ENCODE measurements at places on chromosomes 16 and 17.

- peak; percentile 83 for DNase-seq
Observed at GRCh38 chr16:30185683-30186421, 2.5 kb downstream of the CORO1A start.

DNA sequence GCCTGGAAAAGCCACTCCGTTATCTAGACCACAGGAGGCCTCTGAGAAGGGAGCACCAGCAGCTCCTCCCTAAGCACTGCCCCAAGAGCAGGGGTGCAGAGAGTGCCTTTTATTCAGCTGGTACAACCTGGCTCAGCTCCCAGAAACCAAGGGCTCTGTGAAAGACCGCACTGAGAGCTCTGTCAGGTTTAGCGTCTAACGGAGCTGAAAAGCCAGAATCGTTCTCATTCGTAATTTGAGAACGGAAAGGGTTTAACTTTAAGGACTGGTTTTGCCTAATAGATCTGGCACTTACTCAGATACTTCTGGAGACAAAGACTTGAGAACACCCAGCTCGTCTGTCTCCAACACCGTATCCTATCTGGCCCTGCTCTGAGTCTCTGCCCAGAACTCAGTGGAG lies 13.5 kb downstream of the MPG start:
- no peak for DNase-seq

DNA sequence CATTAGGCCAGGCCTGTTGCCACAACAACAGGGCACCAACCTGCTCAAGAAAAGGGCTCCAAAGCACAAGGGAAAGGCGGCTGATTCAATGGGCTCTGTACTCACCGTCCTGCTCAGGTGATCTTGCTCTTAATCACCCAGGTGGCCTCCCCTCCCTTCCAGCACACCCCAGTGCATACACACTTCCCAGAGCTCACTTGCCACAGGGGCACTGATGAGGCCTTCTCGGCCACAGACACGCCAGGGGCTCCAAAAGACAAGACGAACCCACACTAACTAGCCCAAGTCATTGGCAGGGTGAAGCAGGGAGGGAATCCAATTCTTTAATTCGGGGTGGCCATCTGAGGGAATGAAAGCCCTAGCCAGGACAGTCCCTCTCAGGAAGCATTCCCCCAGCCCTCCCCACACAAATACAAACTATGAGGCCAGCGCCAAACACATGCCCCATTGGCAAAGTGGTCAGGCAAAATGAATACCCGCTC lies 1.4 kb downstream of the MYO18A start:
- DNase-seq: no peak

DNA sequence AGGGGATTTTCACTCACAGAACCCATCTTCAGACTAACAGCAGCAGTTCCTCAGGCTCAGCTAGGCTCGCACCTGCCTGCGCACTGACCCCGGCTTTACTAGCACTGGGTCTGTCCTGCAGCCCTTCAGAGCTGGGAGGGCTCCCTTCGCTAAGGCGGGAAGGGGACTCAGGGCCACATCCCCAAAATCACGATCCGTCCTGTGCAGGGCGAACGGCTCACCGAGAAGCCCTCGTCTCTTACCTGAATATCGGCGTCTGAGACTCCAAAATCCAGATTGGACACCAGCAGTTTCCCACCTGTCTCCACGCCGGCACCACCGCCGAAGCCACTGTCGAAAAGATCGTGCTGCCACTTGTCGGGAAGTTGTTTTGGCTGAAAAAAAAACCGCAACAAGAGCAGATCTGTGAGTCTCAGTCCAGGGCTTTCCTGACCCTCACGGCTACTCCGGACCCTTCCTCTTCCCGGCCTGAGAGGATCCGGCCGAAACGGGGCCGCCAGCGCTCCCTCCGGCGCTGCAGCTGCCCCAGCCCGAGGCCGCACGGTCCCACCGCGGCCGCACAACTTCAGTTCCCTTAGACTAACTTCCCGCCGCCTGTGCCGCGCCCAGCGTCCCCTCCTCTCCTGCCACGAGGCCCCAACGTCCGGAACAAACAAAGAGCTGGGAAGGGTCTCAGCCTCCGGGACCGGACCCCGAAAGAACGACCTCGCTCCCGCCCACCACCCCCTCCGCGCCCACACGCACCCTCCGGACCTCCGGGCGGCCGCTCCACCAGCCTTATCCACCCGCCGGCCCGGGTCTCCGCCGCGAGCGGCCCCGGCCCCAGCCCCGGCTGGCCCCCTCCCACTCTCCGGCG lies 711 bp downstream of the ALYREF start:
- no peak for DNase-seq

GRCh38 chr17:8846768-8847211 lies 20.7 kb downstream of the PIK3R6 start:
- DNase-seq: no peak

GRCh38 chr16:12294471-12294870 lies 317.9 kb downstream of the SNX29 start:
- DNase-seq: no peak

GRCh38 chr16:81431554-81432353 lies 12.9 kb upstream of the CMIP start:
- no peak for DNase-seq

- peak; percentile 7 for DNase-seq
Observed at GRCh38 chr16:50315346-50315997, 49.1 kb downstream of the ADCY7 start.

DNA sequence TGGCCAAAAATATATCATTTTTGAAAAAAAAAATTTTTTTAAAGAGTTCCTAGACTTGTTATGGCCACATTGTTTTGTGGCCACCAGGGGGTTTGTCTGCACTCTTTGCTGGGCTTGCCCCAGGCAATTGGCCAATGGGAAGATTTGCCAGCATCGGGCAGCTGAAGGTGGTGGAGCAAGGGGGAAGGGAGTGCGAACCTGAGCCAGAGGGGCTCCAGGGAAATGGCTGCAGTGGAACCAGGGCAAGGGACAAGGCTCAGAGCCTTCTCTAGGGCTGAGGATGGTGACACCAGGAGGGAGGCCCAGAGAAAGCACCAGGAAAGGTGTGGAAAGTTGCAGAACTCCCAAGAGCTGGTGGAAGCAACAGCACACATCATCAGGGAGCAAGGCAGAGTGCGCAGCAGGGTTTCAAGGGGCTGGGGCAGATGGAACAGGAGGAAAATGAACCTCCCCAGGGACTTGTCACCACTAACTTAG lies 15.5 kb upstream of the CMIP start:
- no peak for DNase-seq

DNA sequence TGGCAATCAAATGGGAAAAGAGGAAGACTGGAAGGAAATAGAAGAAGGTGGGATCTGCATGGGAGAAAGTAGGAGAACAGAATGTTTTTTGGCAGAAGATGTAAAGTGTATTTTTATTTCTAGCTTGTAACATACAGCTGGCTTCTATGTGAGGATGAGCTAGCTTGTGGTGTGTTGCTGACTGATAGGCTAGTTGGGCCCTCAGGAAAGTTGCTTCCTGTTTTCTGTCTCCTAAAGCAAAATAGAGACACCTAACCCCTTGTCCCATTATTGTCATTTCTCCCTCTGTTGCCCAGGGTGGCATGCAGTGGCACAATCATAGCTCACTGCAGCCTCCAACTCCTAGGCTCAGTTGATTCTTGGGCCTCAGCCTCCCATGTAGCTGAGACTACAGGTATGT lies 15.9 kb downstream of the TNRC6A start:
- DNase-seq: no peak

GRCh38 chr17:17214646-17215436 lies 8.7 kb upstream of the PLD6 start:
- DNase-seq: no peak

GRCh38 chr16:87066133-87067002 lies 250.8 kb downstream of the C16orf95 start:
- DNase-seq: no peak

DNA sequence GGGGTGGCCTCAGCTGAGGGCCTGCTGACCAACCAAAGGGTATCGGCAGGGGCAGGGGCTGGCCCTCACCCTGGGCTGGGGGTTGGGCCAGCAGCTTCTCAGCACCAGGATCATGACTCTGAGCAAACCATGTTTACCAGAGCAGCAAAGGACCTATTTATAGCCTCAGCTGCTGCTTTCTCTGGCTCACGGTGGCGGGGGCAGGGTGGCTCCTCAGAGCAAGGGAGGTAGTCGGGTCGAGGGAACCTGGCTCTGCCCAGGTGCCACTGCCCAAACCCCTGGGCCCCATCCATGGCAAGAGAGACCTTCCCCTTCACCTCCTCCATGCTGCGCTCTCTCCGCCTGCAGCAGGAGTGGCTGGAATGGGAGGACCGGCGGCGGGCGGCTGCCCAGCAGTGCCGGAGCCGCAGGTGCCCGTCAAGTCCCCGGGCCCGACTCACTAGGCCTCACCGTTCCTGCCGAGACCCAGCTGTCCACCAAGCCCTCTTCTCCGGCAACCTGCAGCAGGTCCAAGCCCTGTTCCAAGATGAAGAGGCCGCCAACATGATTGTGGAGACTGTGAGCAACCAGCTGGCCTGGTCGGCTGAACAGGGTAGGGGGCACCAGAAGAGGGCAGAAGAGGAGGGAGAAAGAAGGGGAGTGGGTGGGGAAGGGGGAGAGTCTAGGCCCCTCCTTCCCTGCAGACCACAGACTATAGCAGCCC lies at the start of gene ASB16:
TSS of gene ASB16 (plus strand) at position 206 of the 703 bp plus-strand sequence. CDS start at position 292, 86 bp downstream.
- DNase-seq: no peak

- no peak for DNase-seq
Observed at GRCh38 chr16:81629896-81630634, 149.0 kb upstream of the PLCG2 start.

DNA sequence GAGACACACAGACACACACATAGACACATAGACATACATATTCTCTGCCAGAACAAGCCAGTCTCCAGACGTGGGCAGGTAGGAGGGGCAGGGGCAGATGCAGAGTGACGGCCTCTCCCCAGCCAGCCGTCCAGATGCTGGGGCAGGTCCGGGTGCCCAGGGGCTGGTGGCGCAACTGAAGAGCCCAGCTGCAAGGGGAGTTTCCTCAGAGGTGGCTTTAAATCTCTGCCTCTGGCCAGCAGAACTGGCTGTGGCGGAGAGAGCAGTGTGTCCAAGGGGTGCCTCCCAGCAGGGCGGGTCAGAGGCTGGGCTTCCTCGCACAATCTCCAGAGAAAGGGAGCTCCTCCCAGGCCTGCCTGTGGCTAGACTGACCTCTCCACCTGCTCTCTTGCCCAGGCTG lies 9.4 kb upstream of the GCGR start:
- DNase-seq: no peak

DNA sequence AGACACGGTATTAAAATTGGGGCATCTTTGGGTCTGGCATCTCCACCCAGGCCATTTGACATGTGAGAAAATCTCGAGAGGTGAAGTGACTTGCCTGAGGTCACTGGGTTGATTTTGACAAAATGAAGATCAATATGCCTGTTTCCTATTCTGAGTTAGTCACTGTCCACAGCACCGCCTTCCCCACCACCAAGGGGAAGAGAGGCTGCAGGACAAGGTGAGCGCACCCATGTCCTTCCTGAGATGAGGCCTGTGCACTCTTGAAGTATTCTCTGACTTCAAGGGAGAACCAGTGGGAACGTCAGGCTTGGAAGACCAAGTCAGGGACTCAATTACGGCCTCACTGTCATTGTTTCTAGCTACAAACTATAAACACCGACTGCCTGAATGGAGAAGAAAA lies 49.9 kb upstream of the WSB1 start:
- no peak for DNase-seq

DNA sequence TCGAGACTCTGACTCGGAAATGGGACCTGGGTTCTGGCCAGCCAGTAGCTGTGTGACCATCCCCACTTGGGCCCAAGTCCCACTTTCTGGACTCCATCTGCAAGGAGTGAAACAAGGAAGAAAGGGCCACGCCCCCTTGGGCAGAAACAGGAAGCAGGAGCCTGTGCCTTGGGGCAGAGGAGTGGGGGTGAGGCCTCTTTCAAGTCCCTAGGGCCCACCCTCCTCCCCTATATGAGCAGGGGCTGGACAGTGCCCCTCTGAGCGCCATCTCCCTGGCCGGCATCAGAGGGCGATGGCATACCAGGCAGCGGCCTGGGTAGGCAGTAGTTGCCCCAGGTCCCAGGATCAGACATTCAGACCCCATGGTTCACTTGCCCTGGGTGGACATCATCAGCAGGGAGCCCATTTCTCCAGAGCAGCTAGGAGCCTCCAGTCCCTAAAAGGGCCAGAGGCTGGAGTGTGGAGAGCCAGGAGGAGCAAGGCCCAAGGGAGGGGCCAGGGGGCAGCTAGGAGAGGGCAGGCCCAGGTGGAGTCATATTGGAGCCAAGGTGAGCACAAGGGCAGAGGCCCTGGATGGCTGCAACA lies 7.1 kb downstream of the BCAR1 start:
- DNase-seq: no peak

GRCh38 chr16:87853411-87854052 lies 15.8 kb downstream of the SLC7A5 start:
- DNase-seq: peak; percentile 86

- peak; percentile 67 for DNase-seq
Observed at GRCh38 chr16:30996985-30997724, 12.1 kb downstream of the HSD3B7 start.

- no peak for DNase-seq
Observed at GRCh38 chr16:1202274-1202673, 22.8 kb downstream of the TPSG1 start.

DNA sequence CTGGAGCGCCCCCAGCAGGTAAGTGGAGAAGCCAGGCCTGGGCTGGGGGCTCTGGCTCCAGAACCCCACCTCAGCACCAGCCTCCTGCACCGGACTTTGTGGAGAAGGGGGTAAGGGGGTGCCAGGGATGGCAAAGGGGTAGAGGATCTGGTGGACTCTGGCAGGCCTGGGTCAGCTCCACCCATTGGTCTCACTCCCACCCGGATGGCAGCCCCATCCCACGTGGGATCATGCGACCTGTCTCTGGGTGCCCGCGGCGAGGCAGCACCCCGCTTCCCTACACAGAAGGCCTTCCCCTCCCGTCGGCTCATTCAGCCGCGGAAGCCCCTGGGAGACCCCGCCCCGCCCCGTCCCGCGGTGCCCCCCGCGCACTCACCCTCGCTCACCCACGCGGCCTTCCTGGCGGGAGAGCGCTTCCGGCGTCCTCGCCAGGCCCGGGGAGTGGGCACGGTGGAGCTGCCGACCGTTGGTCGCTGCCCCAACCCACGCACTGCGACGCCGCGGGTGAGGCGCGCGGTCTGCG lies 498 bp upstream of the PLEKHG4 start:
- DNase-seq: peak; percentile 44

GRCh38 chr17:63552211-63552610 lies 1.9 kb downstream of the DCAF7 start:
- no peak for DNase-seq

DNA sequence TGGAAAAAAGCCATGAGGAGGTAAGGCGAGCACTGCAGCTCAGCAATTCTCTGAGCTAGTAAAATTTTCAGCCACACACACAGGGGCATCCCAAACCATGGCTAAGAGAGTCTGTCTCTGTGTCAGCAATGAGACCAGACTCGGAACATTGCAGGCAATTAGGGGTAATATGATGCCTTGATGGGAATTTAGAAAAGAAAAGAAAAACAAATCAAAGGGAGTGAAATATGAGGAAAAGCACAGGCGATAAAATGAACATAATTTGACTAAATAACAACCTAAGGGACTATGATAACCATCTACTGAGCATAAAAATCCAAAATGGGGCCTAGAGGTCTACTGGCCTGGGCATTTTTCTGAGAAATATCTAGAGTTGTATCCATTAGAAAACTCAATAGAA lies 546.0 kb upstream of the PSMD7 start:
- no peak for DNase-seq

DNA sequence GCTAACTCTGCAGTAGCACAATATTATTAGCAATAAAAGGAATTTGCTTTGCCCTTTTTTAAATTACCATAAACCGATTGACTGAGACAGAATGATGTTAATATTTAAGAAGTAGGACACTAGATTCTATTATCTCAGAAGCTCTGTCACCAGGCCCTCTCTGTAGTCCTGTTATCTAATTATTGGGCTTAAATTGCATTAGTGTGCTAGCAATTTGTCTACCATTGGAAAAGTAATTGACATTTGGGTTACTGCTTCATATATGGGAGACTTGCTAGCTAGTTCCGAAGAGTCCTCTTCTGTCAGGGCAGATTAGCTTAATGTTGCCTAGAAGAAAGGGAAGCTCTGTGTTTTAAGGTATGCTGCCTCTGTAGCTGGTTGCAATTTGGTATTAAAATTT lies 1107.3 kb upstream of the EEF2KMT start:
- no peak for DNase-seq

Measured in activated T-helper 2 cell treated with anti-CD3 and anti-CD28 coated beads, Interferon-gamma antibody, Interleukin-2, Interleukin-4, amounts not matched to agents 10 μg/mL and 5 μg/mL and 100 μg/mL, durations not matched to agents 14 hours and 24 hours and 36 hours (primary cell).